NCI-H69 (cell line): ENCODE measurements at places on chromosomes 7 and 10.
A peak's percentile ranks its signal among the peaks of the same experiment; 100 is the strongest.

DNA sequence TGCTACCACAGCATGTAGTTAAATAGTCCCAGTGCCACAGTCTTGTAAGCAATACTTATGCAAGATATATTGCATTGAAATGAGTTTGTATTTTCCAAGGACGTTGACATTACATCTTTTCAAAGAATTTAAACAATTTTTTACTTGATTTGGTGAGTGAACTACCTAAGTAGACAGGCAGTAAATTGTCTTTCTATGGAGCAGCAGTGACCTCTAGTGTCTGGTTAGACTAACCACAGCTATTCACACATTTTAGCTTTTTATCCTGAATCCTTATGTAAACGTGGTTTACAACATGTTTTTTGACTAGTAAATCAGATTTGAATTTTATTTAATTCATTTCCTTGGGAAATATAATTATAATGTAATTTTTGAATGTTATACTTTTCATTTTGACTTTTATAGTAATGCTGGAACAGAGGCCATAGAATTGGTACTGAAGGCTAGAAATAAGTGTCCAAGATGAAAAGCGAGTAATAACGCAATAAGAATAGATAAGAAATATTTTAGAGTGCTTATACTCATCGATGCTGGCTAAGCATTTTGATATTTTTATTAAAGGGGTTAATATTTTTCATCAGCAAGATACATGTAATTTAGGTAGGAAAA is 5.6 kb downstream of the LRRTM3 start:
- peak; percentile 57 for DNase-seq

- DNase-seq, result peak; percentile 23
These were observed 148.8 kb upstream of the AGK start for GRCh38 chr7:141402277-141402996.

- no peak for DNase-seq
These were observed 19.0 kb downstream of the SMURF1 start for GRCh38 chr7:99124751-99125504.

DNA sequence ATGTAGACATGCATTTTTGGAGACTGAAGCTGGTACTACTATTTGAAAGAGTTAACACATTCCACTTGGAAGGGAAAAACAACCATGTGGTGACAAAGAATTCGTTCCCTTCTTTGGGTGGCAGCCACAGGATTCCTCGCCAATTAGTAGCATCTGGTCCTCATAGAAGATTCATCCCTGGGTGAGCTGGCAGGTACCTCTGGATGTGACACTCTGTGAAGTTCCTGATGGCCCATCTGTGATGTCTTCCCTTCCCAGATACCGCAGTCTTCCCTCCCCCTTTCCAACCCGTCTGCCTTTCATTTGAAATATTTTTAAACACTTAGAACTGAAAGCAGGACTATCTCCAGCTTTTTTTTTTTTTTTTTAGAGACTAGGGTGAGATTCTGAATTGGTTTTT is 569.5 kb downstream of the TYW1 start:
- DNase-seq, result no peak

- DNase-seq, result no peak
These were observed 95.7 kb downstream of the ELAPOR2 start for GRCh38 chr7:86963599-86964230.

GRCh38 chr7:156480671-156481070 is 159.9 kb upstream of the RNF32 start:
- no peak for DNase-seq

DNA sequence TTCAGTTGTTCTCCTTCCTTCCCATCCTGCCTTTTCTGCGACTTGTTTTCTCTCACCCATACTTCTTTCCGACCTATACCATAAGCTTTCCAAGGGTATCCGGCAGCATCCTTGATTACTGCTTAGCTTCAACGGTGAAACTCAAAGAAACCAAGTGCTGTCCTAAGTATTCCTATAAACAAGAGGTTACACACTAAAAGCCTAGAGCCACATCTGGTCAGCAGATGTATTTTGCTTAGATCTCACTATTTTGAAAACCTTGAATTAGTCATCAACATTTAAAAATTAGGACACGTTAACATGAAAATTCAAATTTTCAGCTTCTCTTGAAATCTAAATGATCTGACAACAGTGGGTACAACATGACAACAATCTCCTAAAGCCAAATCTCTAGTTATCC is 20.0 kb downstream of the ARHGAP21 start:
- no peak for DNase-seq

DNA sequence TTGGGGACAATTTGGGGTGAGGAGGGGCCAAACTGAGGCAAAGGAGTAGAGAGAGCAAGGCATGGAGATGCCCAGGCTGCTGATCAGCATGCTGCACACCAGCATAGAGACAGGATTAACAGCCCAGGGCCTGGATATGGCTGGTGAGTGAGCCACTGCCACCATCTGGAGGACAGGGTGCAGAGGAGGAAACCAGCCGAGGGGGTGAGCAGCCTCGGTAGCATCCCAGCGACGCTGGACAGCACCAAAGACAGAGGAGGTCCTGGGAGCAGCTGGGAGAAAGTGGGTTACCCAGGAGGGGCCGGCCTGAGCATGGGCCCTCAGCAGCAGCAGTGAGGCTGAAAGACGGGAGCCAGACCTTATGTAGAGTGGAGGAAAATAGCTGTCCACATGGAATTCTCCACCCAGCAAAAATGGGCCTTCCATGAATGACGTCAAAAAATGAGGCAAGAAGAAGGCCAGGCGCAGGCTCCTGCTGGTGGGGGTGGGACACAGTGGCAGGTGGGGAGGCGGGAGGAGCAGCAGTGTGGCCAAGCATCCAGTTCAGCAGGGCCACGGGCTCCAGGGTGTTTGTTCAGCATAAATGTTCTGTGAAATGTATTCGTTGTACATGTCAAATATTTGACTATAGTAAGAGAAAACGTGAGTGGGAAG is 16.7 kb downstream of the RET start:
- DNase-seq, result peak; percentile 76

DNA sequence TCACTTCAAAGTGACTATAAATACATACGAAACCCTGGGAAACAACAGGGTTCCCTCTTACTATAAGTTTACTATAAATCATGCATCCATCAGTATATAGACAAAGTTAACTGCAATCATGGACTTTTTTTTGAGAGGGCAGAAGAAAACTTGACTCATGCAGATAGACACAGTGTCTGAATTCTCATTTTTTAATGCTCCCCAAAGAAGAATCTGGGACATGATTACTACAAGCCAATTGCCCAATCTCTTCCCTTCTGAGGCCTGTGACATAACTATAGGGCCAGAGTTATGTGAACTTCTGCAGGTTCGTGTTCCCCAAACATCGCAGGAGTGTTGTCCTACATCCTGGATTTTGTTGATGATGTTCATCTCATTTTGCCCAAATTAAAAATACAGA is 376.5 kb downstream of the KCNMA1 start:
- no peak for DNase-seq

DNA sequence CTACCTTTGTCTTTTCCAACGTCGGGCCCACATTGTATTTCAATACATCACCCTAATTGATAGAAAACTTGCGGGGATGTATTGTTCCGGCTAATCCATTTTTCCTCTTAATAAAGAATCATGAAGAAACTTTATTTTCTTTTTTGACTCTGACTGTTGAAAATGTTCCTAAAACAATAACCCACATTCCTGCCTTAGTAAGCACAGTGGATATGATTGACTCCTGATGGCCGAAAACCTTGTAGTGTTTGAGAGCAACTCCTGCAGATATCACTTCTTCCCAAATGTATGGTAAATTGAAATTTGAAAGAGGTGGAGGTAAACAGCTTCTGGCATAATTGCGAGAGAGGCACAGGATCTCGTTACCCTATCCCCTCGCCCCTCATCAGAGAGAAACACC is 65.7 kb downstream of the BICC1 start:
- DNase-seq, result no peak

GRCh38 chr7:93044147-93044810 is 73.5 kb downstream of the SAMD9 start:
- DNase-seq, result peak; percentile 12

DNA sequence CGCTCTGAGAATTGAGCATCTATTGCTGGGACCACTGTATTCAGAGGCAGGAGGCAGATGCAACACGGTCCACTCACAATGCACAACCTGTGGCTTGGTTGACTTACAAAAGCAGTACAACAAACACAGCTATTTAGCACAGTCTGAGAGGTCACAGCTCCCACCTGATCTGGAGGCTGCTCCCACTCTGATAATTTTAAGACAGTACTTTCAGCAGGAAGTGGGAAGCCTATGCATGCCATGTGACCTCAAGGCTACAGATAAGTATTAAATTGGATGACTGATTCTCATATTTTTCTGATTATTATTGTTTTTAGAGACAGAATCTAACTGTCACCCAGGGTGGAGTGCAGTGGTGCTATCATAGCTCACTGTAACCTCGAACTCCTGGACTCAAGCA is 659.3 kb downstream of the PARD3 start:
- no peak for DNase-seq

DNA sequence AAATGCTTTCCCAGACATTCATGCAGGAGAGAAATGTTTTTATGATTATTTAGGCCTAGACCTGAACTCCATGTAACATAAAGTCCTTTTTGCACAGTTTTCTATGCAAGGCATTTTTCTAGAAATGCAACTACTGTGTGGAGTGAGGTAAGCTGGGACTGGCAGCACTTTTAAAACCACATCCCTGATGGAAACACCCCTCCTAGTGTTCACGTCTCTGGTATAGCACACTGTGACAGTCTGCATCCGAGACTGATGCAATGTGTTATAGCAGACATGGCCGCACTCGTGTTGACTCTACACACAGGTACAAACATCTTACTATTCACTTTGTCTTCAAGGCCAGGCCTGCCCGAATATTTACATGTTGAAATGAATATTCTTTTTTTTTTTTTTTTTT is 19.3 kb upstream of the ERCC6 start:
- no peak for DNase-seq

DNA sequence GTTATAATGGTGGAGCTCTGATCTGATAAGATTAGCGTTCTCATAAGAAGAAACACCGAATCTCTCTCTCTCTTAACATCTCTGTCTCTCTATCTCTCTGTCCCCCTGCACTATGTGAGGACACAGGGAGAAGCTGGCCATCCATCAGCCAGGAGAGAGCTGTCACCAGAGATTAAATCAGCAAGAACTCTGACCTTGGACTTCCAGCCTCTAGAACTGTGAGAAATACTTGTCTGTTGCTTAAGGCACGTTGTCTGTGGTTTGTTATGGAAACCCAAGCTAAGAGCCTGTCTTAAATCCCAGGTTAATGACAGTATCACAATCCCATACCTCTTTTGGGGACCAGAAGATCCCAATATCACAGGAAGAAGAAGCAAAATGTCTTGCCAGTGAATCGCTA is 132.0 kb upstream of the AKR1E2 start:
- no peak for DNase-seq

GRCh38 chr10:132910901-132911785 is 31.2 kb downstream of the CFAP46 start:
- DNase-seq, result no peak

GRCh38 chr7:155489862-155490696 is 32.1 kb downstream of the EN2 start:
- no peak for DNase-seq

DNA sequence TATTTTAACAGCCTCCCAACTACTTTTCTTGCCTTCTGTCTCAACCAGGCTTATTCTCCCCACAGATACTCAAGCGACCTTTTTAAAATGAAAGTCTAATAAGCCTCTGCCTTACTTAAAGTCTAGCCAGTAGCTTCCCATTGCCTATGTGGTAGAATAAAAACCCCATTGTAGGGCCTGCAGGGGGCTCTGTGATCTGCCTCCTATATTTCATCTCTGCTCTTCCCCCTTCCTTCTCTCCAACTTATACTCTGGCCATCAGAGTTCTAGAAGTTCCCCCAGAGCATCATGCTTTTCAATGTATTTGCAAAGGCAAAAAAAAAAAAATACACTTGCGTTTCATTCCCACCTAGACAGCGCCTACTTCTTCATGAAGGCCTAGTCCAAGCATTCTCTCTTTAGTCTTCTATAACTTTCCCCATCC is 167.7 kb upstream of the ADO start:
- no peak for DNase-seq
